Common myeloid progenitor, CD34-positive (primary cell): ENCODE measurements at places on chromosomes 7 and 10.

- no peak for DNase-seq
Measured at GRCh38 chr7:90719155-90719554, 123.0 kb downstream of the CDK14 start.

GRCh38 chr10:125144206-125144605, 16.2 kb downstream of the CTBP2 start:
- no peak for DNase-seq

- no peak for DNase-seq
Measured at GRCh38 chr10:110074758-110075671, 67.2 kb downstream of the ADD3 start.

- no peak for DNase-seq
Measured at GRCh38 chr10:22624287-22624738, 90.1 kb downstream of the PIP4K2A start.

GRCh38 chr10:6259153-6259552, 56.4 kb downstream of the PFKFB3 start:
- no peak for DNase-seq

DNA sequence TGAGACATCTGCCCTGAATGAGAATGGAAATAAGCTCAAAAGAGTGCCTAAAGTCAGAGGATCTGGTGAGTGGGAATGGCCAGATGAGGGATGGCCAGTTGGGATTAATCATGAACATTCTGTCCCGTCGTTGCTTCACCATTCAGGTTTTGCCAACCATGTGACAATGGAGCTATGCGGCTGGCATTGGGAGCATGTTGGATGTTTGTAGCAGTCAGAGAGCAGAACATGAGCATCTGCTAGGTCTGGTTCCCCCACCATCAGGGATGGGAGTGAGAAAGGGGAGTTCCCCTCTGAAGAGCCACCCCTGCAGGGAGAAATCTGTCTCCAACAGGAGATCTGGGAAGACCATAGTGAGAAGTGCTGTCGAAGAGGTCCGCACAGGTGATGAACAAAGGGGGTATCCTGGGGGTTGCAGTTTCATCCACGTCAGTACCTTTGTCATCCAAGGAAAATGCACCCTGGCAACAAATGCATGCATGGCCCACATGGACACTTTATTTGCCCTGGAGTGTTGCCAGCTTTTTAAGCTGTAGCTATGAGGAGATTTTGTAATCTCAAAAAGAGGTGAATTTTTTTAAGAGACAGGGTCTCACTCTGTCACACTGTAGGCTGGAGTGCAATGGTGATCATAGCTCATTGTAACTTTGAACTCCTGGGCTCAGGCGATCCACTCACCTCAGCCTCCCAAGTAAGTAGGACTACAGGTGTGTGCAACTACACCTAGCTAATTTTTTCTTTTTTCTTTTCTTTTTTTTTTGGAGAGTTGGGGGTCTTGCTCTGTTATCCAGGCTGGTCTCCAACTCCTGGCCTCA, 190.2 kb downstream of the CAMK1D start:
- DNase-seq, result no peak

DNA sequence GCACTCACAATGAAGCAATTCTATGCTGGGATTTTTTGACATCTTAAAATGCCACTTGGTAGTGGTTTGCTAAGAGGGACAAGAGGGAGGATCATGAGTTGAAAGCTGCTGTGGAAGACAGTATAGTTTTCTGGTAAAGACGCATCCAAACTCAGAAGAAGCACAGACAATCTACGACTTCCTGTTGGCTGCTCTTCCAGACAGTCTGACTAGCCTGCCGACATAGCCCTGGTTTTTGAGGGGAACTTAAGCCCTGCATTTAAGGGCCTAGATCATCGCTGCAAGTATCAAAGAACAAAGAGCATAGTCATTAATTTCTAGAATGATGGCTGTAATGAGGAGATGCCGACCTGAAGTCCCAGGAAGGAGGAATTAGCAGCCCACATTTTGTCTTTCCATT, 99.9 kb upstream of the IKZF1 start:
- no peak for DNase-seq

DNA sequence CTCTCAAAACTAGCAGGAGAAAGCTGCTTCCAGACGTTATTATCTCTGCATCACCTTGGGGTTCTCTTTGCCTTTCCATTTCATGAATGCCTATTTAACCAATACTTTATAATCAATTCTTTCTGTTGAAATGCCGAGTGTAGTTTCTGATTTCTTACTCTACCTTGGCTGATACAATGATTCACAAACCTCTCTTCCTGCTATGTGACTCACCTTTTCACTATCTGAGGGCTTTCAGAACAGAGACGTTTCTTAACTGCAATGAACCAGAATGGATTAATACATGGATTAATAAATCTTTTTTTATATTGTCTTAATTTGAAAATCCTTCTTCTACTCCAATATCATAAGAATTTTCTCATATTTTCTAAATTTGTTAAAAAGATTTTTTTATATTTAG, 46.4 kb upstream of the ZNF746 start:
- no peak for DNase-seq
